ENCODE measurements at places on chromosomes 1 and 21.

GRCh38 chr1:78081980-78082860 is 36.5 kb downstream of the GIPC2 start:
- no peak for DNase-seq

DNA sequence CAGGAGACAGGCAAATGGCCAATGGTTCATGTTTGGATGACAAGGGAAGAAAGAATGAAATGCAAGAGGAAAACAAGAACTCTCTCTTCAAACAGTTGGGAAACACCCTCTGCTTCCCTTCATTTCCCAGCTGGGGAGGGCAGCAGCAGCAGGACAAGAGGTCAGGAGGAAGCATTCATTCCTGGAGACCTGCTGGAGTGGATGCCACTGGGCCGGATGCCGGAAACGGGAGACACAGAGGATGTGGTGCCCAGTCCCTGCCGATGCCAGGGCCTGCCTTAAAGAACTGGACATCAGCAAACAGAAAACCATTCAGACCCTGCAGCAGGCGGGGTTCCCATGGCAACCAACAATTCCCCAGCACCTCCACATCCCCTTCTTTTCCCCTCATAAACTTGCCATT is 102.3 kb upstream of the ZNF648 start:
- no peak for DNase-seq

DNA sequence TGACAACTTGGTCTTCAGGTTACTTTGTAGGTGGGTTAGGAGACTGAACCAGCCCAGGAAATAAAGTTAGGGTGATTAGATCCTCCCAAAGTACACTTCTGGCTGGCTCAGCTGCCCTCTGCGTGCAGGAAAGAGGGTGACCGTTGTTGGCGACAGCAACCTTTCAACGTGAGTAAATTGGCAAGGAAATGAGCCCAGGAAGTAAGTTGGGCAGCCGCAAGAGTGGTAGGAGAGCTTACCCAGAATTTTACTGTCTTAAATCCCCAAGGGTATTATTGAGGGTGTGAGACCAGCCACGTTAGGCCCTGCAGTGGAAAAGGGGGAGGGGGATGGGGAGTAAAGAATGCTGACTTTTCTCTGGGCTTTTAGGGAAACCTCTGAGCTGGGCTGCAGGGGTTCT is 1.6 kb downstream of the TENT5C start:
- peak; percentile 17 for DNase-seq

- no peak for DNase-seq
Measured at GRCh38 chr1:49036700-49037099, 260.0 kb upstream of the BEND5 start.

DNA sequence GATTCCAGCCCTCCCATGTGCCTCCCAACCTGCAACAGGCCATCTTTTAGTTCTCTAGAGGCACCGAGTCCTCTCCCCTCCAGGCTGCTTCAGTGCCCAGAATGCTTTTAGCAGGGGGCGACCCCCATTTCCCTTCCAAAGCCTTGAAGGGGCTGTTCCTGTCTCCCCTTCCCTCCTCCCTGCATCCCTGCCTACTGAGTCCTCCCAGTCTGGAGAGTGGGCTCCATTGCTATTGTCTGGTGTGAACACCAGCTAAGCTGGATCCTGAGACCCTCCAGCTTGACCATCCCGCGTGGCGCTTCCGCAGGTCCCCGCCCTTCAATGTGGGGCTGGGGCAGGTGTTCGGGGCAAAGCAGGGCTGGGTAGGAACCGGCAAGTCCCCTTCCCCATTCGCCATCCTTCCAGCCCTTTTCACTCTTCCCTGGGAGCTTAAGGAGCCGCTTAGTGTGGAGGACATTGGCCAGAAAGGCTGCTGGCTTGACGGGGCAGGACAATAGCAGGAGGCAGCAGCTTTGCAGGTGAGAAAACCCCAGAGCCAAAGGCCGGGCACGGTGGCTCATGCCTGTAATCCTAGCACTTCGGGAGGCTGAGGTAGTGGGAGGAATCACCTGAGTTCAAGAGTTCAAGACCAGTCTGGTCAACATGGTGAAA is 32.2 kb downstream of the PADI6 start:
- no peak for DNase-seq

DNA sequence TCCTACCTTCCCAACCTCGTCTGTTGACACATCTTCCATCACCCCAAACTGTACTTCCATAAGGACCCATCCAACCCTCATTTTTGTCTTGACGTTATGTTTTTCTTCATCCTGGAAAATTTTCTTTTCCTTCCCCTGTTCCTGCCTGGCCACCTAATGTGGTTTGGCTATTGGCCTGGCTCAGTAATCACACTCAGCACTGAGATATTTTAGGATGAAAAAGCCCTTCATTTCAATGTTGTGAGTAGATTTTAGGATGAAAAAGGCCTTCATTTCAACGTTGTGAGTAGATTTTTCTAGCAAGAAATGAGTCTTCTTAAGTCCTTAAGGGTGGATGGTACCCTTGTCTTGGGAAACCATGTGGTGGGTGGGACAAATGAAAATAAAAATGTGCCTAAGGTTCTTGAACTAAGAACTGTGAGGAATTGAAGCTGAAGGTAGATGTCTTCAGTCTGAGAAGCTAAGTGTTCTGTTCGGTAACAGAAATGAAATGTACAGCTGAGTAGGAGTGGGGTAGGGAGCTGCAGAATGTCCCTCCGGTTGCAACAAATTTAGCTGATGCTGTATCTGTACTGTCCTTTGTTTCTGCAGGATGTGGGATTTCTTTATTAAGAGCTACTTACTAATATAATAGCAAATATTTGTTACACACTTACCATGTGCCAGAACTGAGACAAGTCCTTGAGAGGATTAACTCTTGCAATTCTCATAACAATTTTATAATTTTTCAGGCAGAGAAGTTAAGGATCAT is 36.1 kb downstream of the DNTTIP2 start:
- DNase-seq: no peak

DNA sequence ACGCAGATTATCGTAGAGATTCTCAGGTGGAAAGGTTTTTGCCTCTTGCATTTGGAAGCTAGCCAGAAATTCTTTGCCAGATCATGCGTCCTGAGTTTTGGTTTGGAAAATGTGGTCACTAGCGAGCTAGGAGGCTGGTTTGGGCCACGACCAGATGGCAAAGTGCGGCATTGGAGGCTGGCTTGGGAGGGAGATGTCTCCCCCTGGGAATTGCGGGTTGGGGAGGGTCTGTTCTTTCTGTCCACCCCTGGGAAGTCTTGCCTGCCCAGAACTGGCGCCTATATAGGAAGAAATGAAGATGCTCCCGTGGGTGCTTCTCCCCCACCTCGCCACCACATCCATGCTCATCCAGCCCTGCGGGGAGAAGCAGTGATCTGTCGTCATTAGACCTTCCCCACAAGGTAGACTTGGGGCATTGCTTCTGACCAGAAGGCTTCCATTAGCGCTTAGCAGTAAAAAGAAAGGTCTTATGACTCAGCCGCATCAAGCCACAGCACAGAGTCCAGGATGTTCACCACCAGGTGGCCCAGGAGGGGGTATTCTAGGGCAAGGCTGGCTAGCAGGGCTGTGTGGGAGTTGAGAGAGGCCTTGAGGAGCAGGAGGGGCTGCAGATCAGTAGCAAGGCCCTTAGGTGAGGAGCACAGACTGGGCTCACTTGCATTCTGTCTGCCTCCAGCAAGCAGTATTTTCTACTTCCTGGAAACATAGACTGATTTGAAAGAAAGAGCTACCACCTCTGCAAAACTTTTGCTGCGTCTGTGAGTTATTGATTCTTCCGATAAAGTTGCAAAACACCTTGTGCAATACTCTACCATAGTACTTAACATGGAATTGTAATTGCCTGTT is 1.5 kb upstream of the PTP4A2 start:
- peak; percentile 63 for DNase-seq

GRCh38 chr1:33298623-33299277 is 22.1 kb downstream of the A3GALT2 start:
- DNase-seq: peak; percentile 16

DNA sequence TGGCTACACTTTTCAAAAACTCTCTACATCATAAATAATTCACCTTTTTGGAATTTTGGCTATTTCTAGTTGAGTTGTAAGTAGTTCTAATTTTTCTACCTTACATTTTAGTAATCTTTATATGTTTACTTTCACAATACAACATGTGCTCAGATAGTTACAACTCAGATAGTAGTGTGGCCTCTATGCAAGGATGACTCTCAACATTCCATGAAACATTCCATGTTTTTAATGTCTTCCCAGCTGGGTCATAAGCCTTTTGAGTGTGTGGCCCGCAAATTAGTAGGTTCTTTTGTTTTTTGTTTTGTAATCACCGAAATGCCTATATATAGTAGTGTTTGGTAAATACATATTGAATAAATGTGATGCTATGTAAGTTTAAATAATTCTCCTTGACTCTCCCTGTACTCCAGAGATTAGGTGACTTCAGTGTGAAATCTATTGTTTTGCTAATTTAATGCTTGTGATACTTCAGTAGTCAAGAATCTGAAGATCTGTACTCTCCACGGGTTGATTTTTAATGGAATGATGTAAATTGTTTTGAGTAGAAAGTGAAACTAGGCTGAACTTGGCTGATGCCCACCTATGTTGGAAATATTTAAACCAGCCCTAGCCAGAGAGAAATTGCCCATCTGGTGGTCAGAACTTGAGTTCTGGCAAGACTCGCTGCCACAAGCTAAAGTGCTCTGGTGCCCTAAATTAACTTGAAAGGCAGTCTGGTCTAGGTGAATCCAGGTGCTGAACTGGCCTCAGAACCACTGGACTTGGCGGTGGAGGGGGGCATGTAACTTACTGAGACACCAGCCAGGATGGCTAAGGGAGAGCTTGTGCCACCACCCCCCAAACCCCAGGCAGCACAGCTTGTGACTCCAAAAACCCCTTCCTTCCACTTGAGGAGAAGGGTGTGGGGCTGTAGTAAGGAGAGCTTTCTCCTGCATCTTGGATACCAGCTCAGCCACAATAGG is 165.6 kb downstream of the USP25 start:
- DNase-seq: no peak

- no peak for DNase-seq
Measured at GRCh38 chr1:219379691-219380090, 206.0 kb downstream of the LYPLAL1 start.

- DNase-seq: no peak
Measured at GRCh38 chr1:44294588-44295007, 60.5 kb downstream of the ERI3 start.

GRCh38 chr1:198598796-198599321 is 40.0 kb upstream of the PTPRC start:
- DNase-seq: no peak

DNA sequence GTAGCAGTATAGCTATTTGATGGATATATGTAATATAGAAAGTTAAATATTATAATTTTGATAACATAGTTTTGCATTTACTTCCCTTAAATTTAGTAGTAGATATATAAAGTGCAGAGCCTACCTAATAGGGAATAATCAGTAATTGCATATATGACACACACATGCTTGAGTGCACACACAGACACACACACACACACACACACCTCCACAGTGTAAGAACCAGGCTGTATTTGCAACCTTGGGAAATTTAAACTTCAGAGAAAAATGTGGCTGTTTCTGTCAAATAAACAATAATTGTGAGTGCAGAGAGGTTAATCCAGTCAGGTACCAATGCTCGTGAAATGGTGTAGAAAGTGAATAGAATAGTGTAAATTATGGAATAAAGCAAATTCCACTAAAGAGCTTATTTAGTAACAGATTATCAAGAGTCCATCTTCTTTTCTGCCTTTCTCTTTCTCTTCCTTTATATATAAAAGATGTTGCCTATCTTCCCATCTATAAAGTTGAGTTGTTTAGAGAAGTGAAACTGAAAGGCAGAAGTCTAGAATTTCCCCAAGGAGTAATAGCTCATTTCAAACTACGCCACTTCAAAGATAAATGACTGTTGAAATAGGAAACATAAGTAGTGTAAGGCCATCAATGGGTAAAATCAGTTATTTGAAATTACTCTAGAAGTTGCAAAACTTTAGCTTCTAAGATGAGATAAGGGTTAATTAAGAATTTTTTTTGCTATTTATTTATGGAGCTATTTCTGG is 273.7 kb downstream of the SRGAP2C start:
- no peak for DNase-seq

- no peak for DNase-seq
Measured at GRCh38 chr1:244755673-244756072, 79.8 kb upstream of the COX20 start.

- DNase-seq: no peak
Measured at GRCh38 chr1:235951661-235952060, 85.0 kb upstream of the LYST start.

DNA sequence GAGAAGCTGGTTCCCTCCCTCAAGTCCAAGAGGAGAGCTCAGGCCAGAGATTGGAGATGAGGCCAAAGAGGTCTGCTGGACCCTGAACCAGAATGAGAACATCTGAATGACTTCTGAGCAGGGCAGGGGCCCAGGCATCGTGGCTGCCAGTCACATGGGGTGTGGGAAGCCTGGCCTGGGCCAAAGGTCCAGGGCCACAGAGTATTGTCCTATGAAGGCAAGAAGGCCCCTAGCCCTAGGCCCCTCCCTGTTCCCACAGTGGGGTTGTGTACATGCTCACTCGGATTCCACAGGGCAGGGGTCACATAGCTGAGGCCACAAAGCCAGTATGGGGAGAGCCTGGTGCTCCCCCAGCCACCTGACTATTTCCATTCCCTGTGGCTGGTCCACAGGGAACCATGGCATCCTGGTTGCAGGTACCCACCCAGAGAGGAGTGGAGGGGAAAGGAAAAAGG is 18.5 kb upstream of the SLC1A7 start:
- DNase-seq: no peak

DNA sequence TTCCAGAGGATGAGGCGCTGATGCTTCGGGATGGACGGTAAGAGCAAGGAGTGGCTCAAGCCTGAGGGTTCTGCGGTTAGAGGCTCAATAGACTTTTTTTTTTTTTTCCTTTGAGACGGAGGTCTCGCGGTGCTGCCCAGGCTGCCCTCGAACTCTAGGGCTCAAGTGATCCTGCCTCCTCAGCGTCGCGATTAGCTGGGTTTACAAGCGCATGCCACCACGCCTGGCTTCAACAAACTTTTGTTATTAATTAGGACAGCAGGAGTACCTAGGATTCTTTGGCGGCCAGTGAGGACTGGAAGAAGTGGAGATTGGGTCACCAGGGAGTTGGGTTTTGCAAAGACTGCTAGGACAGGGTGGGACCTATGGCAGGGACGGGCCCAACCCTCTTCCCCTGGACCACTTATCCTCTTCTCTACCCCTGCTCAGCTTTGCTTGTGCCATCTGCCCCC is 587 bp downstream of the SCNM1 start:
- DNase-seq: no peak

DNA sequence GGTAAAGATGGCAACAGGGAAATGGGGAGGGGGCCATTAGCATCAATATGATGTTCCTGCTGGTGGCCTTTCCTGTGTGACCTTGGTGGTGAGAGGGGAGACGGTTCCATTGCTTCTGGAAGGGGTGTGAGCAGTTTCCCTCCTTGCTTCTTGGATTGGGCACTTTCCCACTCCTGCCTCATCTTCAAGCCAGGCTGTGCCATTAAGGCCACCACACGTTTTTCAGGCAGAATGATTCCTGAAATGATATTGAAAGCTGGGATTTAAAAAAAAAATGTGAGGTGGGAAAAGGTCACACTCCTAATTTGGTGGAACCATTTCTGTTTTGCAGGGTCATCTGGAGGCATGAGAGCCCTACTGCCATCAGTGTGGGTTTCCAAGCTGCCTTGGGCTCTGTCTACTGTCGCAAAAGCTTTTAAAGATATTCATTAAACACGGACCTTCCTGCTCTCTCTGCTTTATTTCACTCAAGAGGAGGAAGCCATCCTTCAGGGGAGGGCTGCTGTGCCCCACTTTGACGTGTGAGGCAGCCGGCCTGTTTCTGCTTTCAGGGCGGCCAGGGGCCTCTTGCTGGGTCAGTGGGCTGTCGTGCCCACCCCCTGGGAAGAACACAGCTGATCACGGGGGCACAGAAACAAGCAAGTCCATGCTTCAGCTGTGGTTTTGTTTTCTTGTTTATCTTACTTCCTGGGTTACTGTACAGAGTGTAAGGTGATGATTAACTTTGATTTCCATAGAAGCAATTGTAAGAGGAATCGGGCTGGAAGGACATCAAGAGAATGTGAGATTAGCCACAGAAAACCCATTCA is 8.0 kb downstream of the RIIAD1 start:
- DNase-seq: no peak

Measured in stimulated activated CD8-positive, alpha-beta memory T cell treated with anti-CD3 and anti-CD28 coated beads, Interleukin-12 subunit alpha, Interleukin-12 subunit beta, amount 100 ng/mL, for 1 hour (primary cell).